Stromal cell of bone marrow (primary cell): ENCODE measurements at places on chromosomes 7 and 10.

- no peak for DNase-seq
Measured at GRCh38 chr7:44703921-44704320, 44.7 kb upstream of the ZMIZ2 start.

DNA sequence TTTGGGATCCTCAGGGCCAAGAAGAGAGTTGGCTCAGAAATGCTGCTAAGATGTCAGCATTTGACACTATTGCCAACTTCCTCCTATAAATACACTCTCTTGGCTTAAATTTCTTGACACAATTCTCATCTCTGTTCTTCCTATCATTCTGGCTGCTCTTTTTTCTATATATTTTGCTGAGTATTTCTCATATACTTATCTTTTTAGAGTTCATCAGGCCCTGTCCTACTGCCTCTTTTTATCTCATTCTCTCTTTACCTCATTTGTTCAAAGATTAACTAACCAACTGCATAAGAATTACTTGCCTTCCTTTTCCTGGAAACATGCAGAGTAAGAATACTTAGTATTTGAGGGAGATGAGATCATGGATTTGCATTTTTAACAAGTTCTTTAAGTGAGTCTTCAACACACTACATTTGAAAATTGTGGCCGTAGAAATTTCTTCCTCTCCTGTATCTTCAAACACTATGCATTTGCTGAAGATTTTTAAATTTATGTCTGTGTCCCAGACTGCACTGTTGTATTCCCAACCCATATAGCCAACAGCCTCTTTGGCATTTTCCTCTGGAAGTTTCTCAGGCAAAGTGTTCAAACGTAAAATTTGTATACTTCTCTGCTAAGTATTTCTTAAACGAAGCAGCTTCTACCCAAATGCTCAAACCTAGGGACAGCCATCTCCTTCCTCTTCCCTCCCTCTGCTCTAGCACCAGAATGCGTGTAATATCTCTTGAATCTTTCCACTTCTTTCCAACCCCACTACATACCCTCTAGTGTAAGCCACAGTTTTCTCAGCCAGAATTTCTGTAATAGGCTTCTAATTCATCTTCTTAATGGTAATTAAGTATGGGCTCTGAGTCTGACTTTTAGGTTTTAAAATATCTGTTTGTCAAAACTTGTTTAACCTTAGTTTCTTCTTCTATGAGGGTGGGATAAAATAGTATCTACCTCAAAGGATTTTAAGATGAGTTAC, 35.5 kb downstream of the ARL4A start:
- DNase-seq: no peak

DNA sequence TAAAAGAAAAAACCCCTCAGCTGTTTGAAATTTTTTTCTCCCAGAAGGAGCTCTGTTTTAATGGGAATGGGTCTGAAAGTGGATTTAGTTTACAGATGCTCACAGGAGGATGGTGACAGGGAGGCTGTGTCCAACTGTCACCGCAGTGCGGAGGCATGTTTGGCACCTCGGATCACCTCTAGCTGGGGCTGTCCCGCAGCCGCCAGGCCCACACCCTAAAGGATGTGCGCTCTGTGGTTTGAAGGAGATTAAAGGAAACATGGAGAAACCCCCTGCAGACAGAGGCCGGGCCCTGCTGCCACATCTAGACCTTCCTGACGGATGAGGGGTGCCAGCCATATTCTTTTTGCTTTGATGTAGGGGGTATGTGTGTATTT, 160.6 kb downstream of the DNAJB6 start:
- DNase-seq: no peak

- DNase-seq: peak; percentile 20
Measured at GRCh38 chr7:121366852-121367431, 29.2 kb downstream of the FAM3C start.

- DNase-seq: no peak
Measured at GRCh38 chr7:149171892-149172533, 23.3 kb upstream of the ZNF282 start.

DNA sequence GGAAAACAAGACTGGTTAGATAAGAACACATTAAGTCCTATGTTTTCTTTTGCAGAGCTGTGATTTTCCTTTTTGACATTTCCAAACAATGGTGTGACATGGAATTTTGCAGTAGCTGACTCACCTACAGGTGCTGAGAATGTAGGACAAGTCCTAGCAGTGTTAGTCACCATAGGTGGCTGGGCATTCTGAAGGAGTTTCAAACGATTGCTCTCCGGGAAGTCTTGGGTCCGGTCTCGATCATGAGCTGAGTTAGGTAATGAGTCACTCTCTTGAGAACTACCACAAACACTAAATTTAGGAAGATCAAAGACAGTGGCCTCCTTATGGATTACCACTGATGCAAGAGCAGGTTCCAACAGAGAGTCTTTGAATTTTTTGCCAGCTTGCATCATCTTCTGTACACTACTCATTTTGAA, 3.6 kb downstream of the FIGNL1 start:
- peak; percentile 7 for DNase-seq

- DNase-seq: no peak
Measured at GRCh38 chr7:19333706-19334105, 188.5 kb upstream of the FERD3L start.

- no peak for DNase-seq
Measured at GRCh38 chr7:135811506-135811905, 62.9 kb upstream of the FAM180A start.

DNA sequence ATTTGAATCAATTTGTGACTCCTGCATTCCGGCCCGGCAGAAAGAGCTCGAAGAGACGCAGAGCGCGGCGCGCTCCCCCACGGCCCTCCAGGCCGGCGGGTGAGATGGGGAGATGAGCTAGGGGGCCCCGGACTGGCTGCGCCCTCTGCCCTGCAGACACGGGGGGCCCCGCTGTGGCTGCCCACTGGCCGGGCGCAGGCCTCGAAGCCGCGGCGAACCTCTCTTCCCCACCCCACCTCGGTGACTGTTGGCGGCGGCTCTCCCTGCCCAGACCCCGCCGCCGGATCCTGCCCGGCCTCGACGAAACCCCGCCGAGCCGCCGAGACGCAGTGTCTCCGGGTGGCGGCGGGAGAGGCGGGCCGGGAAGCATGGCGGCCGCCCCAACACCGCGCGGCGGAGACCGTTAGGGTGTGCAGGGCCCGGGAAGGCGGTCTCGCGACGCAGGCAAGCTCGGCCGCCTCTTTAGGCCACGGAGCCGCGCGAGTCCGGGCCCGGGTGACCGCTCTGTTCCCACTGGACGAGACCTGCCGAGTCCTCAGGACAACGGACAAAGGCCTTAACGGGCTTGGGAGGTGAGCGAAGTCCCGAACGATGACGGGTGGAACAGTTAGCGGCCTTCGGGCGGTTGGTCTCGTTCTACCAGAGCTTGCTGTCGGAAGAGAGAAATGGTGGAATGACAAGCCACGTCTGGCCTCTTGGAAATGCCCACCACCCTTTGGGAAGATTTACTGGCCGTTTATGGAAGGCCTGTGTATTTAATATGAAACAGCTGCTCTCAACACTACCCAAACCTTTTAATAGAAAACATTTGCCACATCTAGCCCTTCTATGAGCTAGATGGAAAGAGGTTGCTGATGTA, 24.3 kb downstream of the NUP42 start:
- DNase-seq: no peak

GRCh38 chr7:123782071-123782798, 33.4 kb upstream of the WASL start:
- no peak for DNase-seq

DNA sequence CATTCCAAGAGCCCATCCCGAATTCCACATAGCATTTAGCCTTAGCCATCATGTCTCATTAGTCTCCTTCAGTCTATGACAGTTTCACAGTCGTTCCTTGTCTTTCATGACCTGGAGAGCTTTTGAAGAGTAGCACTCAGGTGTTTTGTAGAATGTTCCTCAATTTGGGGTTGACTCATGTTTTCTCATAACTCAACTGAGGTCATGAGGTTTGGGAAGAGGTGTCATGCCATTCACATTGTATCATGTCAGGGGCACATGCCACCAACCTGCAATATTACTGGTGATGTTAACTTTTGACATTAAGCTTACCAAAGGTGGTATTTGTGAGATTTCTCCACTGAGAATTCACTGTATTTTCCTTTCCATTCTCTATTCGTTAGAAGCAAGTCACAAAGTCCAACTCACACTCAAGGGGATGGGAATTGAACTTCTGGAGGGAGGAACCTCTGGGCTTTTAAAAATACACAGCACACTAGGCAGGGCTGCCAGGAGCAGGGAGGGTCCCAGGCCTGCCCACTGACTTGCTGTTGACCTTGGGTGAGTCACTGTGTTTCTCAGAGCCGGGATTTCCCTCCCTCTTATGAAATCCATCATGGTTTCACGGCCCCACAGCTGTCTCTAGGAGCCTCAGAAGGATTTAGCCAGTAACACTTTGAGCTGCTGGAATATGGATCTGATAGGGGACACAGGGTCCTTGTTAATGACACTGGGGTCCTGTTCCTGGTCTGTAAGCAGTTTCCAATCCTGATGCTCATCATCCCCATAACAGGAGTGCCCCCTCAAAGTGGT, 74.4 kb upstream of the TCF7L2 start:
- DNase-seq: peak; percentile 65
